ENCODE measurements at places on chromosomes 13 and 19.

DNA sequence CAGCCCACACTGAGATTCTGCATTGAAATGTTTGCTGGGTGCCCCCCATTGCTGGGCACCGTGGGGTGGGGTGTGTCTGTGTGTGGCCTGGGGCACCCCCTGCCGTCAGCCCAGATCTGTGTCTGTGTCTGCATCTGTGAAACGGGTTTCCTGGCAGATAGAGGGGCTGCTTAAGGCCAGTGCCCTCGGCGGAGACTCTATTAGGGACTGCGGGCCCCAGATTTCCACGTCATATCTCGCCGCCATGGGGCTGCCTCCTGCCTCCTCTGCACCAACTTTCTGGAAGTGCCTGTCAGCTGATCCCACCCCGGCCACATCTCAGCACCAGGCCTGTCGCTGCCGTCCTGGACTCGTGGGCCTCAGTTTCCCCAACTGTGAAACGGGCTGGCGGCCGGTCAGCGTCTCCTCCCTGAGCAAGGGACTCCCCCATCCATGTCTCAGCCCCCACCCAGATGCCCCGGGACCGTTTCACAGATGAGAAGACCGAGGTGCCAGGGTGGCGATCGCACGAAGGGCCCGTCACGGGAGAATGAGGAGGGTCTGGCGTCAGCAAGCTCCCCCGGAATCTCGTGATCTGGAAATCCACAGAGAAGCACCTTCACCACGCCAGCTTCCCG is 21.4 kb downstream of the ARID3A start:
- DNase-seq: no peak

DNA sequence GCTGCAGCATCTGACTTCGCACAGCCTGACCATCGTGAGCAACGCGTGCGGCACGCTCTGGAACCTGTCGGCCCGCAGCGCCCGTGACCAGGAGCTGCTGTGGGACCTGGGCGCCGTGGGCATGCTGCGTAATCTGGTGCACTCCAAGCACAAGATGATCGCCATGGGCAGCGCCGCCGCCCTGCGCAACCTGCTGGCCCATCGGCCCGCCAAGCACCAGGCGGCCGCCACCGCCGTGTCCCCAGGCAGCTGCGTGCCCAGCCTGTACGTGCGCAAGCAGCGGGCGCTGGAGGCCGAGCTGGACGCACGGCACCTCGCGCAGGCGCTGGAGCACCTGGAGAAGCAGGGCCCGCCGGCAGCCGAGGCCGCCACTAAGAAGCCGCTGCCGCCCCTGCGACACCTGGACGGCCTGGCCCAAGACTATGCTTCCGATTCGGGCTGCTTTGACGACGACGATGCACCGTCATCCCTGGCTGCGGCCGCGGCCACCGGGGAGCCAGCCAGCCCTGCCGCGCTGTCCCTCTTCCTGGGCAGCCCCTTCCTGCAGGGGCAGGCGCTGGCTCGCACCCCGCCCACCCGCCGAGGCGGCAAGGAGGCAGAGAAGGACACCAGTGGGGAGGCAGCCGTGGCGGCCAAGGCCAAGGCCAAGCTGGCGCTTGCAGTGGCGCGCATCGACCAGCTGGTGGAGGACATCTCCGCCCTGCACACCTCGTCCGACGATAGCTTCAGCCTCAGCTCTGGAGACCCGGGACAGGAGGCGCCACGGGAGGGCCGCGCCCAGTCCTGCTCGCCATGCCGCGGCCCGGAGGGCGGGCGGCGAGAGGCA is 13.6 kb downstream of the C19orf25 start:
- DNase-seq: no peak

GRCh38 chr13:93689333-93689732 is 462.7 kb downstream of the GPC6 start:
- no peak for DNase-seq

DNA sequence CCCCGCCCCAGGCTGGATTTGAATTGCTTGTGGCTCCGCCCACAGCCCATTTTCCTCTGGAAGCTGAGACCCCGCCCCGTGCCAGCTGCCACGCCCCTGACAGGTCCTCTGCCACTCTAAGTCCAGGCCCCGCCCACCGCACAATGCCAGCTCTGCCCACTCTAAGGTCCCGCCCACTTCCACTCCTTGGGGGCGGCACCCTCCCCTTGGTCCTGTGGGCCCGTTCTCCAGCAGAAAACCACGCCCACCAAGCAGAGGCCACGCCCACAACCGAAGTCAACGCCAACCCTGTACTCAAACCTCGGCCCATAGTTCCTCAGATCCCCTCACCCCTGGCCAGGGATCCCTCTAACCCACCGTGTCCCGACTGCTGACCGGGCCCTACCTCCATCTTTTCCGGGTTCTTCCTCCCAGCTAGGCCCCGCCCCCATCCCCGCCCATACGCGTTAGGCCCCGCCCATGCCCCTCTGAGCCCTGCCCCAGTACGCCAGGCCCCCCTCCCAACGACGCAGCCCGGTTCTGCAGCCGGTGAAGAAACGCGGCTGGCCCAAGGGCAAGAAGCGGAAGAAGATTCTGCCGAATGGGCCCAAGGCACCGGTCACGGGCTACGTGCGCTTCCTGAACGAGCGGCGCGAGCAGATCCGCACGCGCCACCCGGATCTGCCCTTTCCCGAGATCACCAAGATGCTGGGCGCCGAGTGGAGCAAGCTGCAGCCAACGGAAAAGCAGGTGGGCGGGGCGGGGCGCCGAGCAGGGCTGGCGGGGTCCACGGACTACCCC is 1.3 kb downstream of the HMG20B start:
- DNase-seq: peak; percentile 75

- no peak for DNase-seq
These were observed 27.7 kb downstream of the SBNO2 start for GRCh38 chr19:1146412-1146699.

GRCh38 chr13:70490320-70490935 is 382.2 kb upstream of the KLHL1 start:
- no peak for DNase-seq

DNA sequence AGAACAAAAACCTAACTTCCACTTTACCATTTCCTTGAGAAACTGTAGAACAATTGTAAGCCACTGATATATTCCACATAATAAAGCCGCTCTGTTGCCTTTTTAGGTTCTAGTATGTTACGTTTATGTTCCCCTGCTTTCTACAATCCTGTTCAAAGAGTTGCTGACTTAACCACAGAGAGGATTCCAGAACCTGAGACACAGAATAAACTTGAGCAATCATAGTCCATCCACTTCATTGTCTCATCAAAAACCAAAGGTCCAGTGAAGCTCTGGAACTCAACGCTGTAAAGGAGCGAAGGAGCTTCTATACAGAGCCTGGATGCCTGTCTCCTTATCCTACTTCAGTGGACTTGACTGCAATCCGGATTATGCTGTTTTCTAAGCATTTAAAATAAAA is 4.6 kb downstream of the STARD13 start:
- DNase-seq: no peak

GRCh38 chr19:1418496-1418775 is 11.1 kb downstream of the DAZAP1 start:
- DNase-seq: no peak

DNA sequence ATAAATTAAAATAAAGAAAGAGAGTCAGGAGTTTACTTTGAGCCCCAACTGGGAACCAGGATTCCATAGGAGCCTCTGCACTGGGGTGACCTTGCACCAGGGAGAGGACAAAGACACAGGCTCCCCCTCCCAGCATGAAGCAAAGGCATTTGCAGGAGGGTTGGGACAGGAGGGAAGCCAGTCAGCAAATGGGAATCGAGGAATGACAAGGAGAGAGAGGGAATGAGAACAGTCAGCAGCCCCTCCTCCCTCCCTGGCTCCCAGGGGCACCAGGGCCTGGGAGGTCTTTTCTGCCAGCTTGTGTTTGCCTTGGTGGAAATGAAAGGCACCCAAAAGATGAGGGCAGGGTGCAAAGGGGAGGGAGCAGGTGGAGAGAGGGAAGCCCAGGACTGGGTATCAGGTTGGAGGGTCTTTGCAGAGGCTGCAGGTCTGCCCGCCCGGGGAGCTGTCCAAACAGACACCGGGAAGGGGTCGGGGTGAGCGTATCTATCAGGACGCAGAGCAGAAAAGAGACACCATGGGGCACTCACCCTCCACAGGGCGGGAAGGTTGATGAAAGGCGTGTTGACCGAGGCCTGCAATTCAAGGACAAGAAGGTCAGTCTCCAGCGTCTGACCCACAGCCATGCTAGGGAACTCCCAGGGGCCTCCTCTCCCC is 3.8 kb downstream of the SBSN start:
- DNase-seq: no peak

GRCh38 chr13:105037110-105037509 is 1498.4 kb downstream of the EFNB2 start:
- no peak for DNase-seq
